Pons (tissue), 1 donor: ENCODE measurements at places on chromosomes 7 and 10.

DNA sequence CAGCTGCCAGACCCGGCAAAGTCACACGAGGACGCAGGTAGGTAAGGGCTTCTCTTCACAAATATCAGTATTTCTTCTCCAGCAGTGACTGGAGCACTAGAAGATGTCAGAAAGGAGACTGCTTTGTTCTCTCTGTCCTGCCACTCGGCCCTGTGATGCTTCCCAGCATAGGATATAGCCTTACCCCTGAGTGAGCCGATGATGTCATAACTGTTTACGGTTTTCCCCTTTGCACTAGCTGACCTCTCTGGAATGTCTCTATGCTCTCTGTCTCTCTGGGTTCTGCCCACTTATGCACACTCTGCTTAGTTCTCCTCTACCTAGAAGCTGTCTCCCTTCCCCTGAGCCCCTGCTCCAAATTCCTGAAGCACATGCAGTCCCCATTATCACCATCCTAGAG is 167.5 kb upstream of the PODXL start:
- DNase-seq, result no peak

GRCh38 chr7:100433592-100434296 is 2.6 kb downstream of the PPP1R35 start:
- DNase-seq, result no peak

GRCh38 chr7:151741585-151741984 is 135.3 kb downstream of the PRKAG2 start:
- no peak for DNase-seq

GRCh38 chr10:652233-652632 is 37.2 kb downstream of the DIP2C start:
- no peak for DNase-seq

GRCh38 chr7:69864274-69864673 is 266.0 kb downstream of the AUTS2 start:
- DNase-seq, result no peak
